ENCODE measurements at places on chromosomes 1 and 21.

- no peak for DNase-seq
These were observed 32.3 kb upstream of the TENT5C start for GRCh38 chr1:117573386-117574023.

- DNase-seq: no peak
These were observed 185.1 kb upstream of the CAMK1G start for GRCh38 chr1:209398313-209398991.

DNA sequence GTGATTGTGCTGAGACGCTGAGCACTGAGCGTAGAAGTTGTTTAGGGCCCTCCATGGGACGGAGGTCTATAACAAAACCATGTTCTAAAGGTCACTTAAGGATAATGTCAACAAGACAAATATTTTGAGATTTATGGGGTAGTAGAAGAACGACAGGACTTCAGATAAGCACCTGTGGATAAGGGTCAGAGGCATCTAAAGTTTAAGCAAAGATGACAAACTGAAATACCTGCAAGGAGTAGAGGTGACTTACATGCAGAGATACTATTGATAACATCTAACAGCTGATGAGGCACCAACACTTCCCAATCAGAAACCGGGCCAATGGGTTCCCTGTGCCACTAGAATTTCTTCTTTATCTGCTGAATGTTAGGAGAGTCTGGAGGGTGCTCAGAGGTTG is 83.5 kb downstream of the CENPF start:
- no peak for DNase-seq

GRCh38 chr1:6247651-6248050 is 3.7 kb downstream of the HES3 start:
- DNase-seq: no peak

DNA sequence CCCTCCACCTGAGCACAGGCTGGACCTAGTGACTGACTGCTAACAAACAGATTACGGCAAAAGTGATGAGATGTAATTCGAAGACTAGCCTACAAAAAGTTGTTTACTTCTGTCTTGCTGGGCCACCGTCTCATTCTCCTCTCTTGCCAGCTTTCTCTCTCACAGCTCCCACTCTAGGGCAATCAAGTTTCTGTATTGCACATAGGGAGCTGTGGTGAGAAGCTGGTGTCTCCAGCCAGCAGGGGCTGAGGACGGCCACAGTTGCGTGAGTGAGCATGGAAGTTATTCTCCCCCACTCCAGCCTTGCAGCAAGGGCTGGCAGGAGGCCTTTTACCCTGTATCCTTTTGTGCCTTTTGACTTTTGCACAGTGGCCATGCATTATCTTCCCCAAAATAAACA is 8.6 kb upstream of the COL6A2 start:
- DNase-seq: no peak

- DNase-seq: peak; percentile 80
These were observed 9.6 kb downstream of the RAB25 start for GRCh38 chr1:156070548-156070947.

DNA sequence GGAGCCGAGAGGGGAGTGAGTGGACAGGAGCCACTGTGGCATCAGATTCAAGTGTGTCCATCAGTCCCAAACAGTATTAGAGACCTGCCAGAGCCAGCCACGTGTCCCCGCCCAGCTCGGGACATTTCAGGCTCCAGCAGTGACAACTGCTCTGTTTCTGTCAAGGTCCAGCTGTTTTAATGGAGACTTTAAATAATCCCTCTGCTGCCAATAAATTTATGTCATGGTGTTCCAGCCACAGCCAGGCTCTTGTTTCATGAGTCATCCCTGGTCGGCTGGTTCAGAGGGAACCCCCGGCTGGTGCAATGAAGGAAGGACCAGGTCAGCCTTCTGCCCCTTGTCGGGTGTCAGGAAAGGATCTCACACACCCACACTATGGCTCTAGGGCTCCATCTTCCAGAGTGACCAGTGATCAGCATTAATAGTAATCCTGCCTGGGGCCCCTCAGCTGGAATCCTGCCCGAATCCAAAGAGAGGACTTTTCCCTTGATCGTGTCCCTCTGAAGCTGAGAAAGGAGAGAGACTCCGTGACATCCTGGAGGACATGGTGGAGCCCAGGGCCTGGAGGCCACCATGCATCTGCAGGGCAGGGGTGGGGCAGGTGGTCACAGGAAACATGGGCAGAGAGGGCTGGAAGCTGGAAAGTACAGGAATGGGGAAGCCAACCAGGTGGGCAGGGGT is 197.3 kb downstream of the MATN1 start:
- no peak for DNase-seq

GRCh38 chr1:235920596-235921375 is 54.1 kb upstream of the LYST start:
- DNase-seq: no peak

DNA sequence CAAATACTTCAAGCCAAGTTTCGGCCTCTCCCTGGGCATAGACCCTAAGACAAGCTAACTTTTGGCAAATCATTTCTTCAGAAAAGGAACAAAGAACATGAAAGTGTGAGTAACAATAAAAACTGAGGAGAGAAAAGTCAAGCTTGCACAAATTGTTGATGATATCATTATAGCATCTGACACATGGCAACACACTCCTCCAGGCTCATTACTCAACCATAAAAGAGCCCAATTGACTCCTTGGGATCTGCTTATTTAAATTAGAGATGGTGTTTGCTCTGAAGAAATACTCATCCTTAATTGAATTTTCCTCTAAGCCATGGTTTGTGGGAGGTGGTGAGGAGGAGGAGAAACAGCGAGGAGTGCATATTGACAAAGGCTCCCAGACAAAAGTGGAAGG is 54.5 kb downstream of the TNFSF4 start:
- no peak for DNase-seq
